DMS153 (cell line): ENCODE measurements at places on chromosomes 3 and 15.

GRCh38 chr3:4745235-4745610, 234.0 kb upstream of the BHLHE40 start:
- DNase-seq = no peak

DNA sequence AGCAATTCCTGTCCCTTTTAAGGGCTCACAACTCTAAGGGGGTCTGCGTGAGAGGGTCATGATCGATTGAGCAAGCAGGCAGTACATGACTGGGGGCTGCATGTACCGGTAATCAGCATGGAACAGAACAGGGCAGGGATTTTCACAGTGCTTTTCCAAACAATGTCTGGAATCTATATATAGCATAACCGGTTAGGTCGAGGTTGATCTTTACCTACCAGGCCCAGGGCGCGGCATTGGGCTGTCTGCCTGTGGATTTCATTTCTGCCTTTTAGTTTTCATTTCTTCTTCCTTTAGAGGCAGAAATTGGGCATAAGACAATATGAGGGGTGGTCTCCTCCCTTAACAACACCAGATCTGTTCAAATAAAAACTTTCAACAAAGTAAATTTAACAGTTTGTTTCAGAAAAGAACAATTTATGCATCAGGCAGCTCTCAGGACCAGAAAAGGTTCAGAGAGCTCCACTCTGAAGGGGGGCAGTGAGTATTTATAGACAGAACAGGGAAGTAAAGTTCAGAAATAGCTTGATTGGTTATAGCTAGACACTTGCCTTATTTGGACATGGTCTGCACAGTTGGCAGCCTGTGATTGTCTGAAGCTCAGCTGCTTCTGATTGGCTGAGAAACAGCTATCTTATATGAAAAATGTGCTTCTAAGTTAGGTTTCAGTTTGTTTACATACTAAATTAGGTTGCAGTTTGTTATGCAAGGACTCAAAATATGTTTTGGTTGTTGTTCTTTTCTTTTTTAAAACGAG, 17.2 kb upstream of the B4GALT4 start:
- DNase-seq = no peak

- DNase-seq = no peak
These were observed 10.7 kb downstream of the SCG5 start for GRCh38 chr15:32652178-32652577.

- no peak for DNase-seq
These were observed 313.8 kb downstream of the UACA start for GRCh38 chr15:70449311-70450141.

DNA sequence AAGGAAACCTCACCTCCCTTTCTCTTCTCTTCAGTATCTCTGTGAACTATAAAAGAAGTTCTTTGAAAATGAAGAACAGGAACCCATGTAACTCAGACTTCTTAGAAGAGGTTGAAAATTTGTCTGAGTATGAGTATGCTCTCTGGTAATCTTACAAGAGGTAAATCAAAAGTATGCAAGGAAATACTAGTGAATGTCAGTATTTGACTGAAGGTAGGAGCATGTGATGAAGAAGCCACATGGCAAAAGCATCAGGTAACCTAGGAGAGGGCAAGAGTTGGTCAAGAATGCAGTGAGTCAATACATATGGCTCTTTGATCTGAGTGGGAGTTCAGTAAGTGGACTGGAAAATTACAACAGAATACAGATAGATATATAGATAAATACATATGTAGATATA, 133.0 kb upstream of the NECTIN3 start:
- no peak for DNase-seq
